CD4-positive, alpha-beta T cell treated with Interleukin-15 for 4 hours (primary cell): ENCODE measurements at places on chromosomes 1 and 21.

GRCh38 chr21:32206631-32207405 lies 72.0 kb downstream of the MIS18A start:
- no peak for DNase-seq

- DNase-seq: peak; percentile 95
These were observed 549 bp downstream of the THBS3 start for GRCh38 chr1:155206891-155207805.

DNA sequence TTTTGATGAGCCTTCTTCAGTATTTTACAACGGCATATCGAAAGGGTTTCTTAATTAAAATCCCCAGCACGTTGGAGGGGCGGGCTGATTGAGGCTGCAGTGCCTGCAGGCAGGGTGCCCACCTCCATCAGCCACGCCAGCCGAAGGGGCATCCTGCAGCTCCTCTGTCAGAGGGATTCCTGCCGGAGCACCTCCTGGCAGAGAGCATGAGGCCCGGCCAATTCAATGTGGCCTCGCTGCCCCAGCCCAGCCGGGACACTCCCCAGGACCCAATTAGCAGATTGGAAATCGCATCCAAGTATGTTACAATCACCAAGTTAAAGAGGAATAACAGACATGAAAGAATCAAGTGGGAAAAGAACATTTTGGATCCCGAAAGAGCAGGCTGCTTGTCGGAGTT lies 216.6 kb downstream of the ST6GALNAC3 start:
- no peak for DNase-seq

- DNase-seq: no peak
These were observed 162.2 kb downstream of the DSCAM start for GRCh38 chr21:40684726-40685125.

GRCh38 chr1:9784508-9785133 lies 39.1 kb downstream of the CLSTN1 start:
- DNase-seq: peak; percentile 71

DNA sequence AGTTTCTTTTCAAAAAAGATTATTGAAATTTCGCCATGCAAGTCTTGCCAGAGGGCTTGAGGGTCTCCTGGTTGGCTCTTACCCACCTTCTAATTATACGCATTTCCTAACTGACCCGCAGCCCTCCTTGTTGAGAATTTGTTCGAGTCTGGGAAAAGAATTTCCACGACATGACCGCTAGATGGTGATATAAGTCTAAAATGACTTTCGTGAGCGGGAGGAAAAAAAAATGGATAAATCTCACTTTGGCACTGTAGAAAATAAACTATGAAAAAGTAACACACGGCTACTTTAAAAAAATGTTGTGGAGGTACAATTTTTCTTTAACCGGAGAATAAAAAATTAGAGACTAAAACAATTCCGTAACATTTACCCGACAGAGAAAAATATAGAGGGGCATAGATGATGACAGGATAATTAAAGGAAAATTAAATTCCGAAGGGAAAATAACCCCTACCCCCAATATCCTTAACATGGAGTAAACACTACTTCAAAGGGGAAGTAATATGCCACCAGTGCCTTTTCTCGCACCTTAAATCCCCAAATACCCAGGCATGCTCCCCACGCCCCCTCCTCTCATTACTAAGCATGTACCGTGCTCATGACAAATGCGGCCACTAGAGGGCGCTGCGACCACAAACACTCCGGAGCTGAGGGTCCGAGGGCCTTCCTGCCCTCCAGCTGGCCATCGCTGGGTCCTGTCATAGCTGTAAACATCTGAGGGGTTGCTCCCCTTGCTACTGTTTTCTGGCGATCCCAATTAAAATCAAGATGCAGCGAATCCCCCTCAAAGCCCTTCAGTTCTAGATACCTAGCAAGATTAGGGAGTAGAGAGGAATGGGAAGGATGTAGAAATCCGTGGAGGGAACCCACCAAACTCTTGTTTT lies 266.9 kb downstream of the ASTN1 start:
- peak; percentile 3 for DNase-seq

- DNase-seq: no peak
These were observed 14.6 kb upstream of the TTC4 start for GRCh38 chr1:54701066-54701465.

DNA sequence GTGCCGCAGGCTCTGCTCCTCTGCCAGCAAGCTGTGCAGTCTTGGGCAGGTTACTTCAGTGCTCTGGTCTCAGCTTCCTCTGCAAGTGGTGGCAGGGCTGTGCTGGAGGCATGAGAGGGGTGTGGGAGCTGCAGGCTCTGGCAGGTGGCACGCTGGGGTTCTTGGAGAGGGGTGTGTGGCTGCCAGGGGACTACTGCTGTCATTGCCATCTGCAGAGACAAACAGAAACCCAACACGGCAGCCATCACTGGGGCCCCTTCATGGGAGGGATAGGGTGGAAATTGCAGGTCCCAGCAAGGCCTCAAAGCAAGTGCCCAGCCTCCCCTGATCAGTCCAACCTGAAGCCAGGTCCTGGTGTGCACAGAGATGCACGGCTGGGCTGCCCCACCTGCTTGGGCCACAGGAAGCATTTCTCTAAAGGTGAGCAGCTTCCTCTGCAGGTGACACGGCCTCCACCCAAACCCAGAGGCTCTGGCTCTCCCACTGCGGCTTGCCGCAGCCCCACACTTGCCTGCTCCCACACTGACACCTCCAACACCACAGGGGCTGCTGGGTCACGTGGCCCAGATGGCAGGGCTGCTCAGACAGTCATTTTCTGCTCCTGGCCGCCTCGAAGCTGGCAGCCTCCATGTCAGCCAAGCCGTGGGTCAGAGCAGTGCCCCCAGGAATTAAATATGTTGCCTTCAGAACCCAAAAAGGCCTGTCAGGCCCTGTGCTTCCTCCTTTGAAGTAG lies 4.1 kb upstream of the COL6A2 start:
- peak; percentile 18 for DNase-seq

- no peak for DNase-seq
These were observed 387.8 kb upstream of the RUNX1 start for GRCh38 chr21:35436899-35437298.

DNA sequence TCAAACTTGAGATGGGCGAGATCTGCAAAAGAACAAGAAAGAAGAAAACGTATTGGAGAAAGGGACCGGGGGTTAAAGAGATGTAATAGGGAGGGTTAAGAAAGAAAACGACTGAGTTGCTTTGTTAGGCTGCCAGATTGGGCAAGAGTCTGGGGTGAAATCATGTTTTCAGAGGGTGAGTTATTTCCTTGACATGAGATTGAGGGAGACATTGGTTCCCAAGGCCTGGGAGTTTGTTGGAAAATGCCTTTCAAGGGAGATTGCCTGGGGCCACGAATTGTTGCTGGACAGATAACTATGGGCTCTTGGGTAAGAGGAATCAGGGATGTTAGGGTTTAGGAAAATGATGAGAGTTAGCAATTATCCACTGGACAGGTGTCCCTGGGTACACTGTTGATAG lies 776 bp upstream of the CADM3 start:
- no peak for DNase-seq

DNA sequence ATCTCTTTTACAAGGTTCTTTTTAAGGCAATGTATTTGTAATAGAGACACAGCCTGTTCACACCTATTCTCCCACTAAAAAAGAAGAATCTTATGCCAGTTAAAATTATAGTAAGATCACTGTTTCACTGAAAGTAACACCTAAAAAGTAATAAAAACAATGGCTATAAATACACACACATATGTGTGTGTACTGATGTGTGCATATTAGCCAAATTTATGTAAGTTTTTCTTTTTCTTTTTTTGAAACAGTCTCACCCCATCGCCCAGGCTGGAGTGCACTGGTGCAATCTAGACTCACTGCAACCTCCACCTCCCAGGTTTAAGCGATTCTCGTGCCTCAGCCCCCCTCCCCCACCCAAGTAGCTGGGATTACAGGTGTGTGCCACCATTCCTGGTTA lies 56.8 kb upstream of the SLC30A10 start:
- DNase-seq: no peak

DNA sequence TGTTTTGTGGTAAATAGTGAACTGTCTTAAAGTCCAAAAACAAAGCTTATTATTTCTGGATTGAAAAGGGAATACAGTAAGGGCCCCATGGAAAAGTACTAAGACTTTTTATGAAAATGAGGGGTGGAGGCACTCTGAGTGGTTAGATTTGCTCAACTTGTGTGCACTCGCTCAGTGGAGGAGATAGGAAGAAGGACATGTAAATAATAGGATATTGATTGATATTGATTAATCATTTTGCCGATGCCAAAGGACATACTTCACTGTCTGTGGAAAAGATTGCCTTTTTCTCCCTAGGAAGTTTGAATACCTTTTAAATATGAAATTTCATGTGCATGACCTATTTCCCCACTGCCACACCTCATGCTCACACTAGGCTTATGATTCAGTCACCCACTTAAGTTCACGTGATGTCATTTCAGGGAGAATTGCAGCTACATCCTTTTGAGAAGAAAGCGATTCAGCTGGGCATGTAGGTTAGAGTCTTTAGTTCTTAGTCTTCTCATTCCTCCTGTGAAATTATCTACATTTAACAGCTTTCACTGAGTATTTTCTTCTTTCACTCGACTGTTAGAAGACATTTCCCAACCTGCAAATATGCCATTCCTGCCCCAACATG lies 5.0 kb downstream of the MTR start:
- no peak for DNase-seq

DNA sequence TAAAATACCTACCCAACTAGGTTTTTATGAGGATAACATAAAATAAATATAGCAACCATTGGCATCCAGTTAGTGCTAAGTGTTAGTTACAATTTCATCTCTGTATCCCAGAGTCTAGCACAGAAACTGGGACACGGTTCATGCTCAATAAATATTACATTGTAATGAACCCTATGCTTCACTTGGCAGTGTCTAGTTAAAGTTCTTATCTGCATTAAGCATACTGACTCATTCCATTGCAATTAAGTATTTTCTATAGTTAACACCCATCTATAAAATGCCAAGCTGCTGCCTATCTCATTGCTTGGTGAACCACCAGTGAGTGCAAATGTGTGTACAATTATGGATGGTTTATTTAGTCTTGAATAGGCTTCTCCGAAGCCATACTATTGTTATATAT lies 15.2 kb downstream of the CHML start:
- no peak for DNase-seq
